Metanephros (tissue), 2 donors: ENCODE measurements at places on chromosomes 6 and 20. TPM values are rescaled to one million over a fixed set of nuclear protein-coding genes. Genes with fewer than 3 reads are reported as not detected.

Gene CAPN11
- 0.35 TPM for total RNA-seq

Gene LAMA2
- total RNA-seq = 90.8 TPM

Gene PRICKLE4
- total RNA-seq = 3.2 TPM

Gene ADGRF5
- total RNA-seq = 41.4 TPM

Gene DDO
- total RNA-seq = 2.7 TPM

Gene GFRAL
- total RNA-seq = not detected

Gene MYBL2
- total RNA-seq = 5.8 TPM

Gene BPI
- 6.4 TPM for total RNA-seq

Gene HAO1
- not detected for total RNA-seq

Gene PHACTR3
- 6.3 TPM for total RNA-seq

Gene PROKR2
- not detected for total RNA-seq

Gene F13A1
- total RNA-seq = 58.4 TPM

Gene RIPOR3
- total RNA-seq = 18.1 TPM

Gene APOBEC2
- 197 TPM for total RNA-seq

Gene GTSF1L
- not detected for total RNA-seq

Gene ZKSCAN3
- 8.6 TPM for total RNA-seq

Gene PEDS1
- 15.2 TPM for total RNA-seq

Gene ERVFRD-1
- not detected for total RNA-seq

Gene TMEM242
- 10.3 TPM for total RNA-seq

Gene HEY2
- 3.9 TPM for total RNA-seq

Gene CENPW
- 3.7 TPM for total RNA-seq

Gene CDS2
- 40.8 TPM for total RNA-seq

Gene OPRL1
- 2.3 TPM for total RNA-seq

Gene HUS1B
- total RNA-seq = 3.0 TPM

Gene ESR1
- 3.5 TPM for total RNA-seq

Gene BMP2
- total RNA-seq = 24.1 TPM

Gene ZNF311
- 2.6 TPM for total RNA-seq

Gene HRH3
- total RNA-seq = 0.23 TPM

Gene THEMIS
- 0.18 TPM for total RNA-seq

Gene BNIP5
- total RNA-seq = 0.58 TPM

Gene RAB44
- total RNA-seq = 1.5 TPM

Gene PSORS1C2
- 0.29 TPM for total RNA-seq

Gene MAS1
- total RNA-seq = not detected

Gene THBD
- 13.7 TPM for total RNA-seq

Gene ADGRG6
- 37.0 TPM for total RNA-seq
